Fibroblast of skin of right quadriceps (primary cell): ENCODE measurements at places on chromosomes 1 and 21.

- no peak for DNase-seq
Measured at GRCh38 chr1:168960595-168960994, 145.9 kb upstream of the ATP1B1 start.

GRCh38 chr21:38986806-38987632, 181.3 kb downstream of the ETS2 start:
- DNase-seq: no peak

- DNase-seq: peak; percentile 17
Measured at GRCh38 chr1:169795687-169796086, 980 bp upstream of the METTL18 start.

DNA sequence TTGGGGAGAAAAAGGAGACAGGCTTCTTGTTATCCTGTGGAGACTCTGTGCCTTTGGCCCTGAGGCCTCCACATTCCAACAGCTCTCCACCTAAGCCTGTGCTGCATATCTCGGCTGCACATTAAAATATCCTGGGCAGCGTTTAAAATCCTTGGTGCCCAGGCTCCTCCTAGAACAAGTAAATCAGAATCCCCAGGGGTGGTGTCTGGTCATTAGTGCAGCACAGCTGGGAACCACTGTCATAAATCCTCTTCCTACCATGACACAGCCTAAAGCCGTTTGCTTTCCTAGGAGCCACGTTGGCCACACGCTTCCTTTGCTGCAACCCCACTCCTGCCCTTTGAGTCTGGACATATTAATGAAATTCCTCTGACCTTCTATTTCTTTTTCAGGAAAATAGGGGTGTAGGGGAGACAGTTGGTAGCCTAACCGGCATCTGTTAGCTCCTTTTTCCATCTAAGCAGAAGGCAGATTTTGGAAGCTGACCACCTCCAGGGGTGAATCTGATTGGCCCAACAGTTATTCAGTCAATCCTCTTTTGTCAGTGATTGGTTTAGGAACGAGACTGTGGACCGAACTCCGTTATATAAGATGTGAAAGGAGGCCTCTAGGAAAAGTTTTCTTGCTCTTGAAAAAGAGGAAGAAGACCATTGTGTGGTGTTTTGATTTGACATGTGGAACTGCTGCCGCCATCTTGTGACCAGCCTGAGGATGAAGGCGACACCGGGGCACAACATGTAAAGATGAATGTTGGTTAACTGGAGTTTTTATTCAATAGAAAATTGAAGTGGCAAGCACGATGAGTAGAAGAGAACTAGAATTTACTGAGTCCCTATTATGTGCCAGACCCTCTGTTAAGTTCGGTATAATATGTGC, 41.9 kb downstream of the JUN start:
- DNase-seq: no peak

- peak; percentile 48 for DNase-seq
Measured at GRCh38 chr1:243916160-243916559, 66.1 kb upstream of the AKT3 start.

- no peak for DNase-seq
Measured at GRCh38 chr1:148160343-148161052, 8.4 kb upstream of the NBPF11 start.

DNA sequence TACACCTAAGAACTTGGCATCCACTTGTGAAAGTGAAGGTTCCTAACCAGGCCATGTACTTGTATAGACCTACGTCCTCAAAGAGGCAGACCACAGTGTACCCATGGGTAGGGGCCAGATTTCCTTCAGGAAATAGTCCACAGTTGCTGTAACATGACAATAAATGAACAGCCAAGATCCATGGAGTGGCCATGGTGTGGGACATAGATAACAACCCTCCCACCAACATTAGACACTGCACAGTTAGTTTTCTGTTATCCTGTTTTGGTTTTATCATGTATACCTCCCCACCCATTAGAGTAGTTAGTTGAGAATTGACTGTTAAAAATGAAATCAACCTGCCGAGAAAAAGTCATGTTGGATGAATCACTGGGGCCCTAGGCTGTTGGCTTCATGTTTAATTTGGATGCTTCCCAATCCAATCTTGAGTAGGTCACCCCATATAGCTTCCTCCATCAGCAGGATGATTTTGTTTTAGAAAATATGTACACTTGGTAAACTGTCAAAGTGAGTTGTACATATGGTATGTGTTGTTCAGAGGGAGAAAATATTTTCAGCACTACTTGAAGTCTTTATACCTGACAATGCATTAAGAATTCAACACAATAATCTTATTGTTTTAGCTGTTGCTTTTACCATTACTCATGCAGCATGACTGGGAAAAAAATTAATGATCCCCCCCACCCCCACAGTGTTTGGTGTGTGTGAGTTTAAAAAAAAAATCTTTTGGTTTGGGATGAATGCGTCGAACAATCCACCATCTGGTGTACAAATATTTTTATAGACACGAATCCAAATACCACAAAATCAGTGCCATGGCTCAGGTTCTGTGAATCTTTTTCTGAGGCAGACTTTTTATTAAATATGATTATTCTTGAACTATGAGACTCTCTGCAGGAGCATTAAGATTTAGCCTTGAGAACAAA, 88.3 kb upstream of the ARHGAP29 start:
- peak; percentile 99 for DNase-seq

DNA sequence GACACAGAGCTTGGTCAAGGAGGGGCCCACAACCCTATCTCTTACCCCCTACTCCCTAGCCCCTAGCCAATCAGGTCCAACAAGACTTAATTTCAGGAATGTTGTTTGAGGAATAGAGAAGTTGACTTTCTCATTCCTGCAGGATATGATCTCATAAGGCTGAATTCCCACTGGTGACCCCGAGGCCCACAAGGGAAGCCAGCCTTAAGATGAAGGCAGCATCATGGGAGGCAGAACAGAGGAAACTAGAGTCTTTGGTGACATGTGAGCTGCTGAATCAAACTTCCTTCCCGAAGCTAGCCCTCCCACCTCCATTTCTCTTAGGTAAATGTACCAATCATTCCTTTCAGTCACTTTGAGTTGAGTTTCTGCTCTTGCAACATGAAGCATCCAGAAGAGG, 9.1 kb upstream of the PDIK1L start:
- peak; percentile 23 for DNase-seq

- DNase-seq: no peak
Measured at GRCh38 chr21:34061983-34062382, 11.4 kb upstream of the MRPS6 start.

DNA sequence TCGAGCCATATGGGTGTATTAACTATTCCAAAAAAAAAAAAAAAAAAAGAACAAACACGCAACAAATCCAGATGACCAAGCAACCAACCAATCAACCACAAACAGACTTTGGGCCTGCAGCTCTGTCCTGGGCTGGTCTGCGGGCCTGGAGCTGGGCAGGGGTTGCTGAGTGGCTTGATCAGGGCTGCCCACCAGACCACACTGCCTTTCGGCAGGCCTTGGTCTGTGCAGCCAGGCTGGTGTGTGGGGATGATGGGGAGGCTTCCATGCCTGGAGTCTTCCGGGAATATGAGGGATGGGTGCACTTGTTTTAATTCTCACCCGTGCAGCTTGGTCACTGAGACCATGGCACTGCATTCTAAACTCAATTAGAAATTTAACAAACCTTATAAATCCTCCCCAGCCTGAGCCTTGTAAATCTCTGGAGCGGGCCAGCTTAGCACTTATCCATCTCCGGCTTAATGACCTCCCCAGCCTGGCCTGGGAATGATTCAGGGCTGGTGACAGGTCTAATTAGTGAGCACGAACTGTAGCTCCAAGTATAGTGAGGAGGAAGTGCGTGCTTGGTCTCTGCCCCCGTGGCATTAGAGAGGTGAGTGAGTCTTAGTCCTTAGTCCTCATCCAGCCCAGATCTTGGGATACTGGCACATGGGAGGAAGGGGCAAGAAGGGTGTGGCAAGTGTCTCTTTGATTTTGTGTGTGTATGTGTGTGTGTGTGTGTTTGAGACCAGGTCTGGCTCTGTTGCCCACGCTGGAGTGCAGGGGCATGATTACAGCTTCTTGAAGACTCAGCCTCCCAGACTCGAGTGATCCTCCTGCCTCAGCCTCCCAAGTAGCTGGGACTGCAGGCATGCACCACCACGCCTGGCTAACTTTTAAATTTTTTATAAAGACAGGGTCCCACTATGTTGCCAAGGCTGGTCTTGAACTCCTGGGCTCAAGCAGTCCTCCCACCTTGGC, 74.6 kb upstream of the CSF3R start:
- DNase-seq: no peak

DNA sequence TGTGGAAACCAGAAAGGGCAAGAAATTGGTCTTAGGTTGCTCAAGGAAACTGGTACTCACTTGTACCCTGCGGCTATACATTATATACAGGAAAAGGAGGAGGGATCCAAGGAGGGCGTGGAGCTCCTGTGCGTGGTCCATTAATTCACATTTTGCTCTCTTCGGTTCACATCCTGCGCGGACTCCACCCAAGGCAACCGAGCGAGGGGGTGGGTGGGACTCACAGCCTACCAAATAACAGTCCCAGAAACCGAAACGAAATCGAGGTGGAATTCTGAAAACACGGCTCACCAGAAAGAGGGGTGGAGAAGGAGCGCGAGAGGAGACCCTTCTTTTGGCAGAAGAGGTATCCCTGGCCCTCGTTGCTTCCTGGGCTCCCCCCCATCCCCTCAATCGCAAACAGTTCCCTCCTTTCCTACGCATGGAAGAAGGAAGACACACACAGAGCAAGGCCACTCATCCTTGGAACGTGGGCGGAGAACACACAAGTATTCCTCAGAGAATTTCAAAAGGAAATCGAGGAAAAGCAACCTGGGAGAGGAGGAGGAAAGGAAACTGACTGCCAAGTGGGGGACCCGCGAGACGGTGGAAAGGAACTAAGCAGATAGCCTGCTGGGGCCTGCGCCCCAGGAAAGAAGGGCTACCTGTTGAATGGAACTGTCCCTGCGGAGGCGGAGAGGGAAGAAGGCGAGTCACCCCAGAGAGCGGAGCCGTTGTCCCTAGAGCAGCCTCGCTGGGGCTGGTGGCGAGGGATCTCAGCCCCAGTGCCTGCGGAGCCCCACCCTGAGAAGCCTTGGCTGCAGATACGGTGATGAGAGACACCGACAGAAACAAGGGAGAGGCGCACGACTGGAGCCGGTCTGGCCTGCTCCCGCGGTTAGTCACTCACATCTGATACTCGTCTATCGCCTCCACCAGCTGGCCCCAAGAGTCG, 705 bp downstream of the AIDA start:
- peak; percentile 58 for DNase-seq

GRCh38 chr1:243924188-243924587, 74.1 kb upstream of the AKT3 start:
- peak; percentile 84 for DNase-seq

DNA sequence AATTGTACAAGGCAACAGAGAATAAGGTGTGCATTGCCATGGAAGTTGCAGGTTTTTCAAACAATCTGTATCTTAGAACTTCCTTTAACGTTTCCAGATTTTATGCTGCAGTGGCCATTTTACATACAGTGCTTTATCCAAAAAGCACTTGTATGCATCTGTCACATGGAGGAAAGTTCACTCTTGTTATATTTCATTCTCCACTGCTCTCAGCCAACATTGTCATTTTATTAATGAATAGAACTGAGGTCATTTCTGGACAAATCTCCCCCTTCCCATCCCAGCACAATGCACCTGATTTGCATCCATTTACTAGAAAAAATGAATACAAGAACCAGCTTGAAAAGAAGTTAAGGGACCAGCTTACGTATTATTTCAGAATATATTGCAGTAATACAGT, 342.0 kb downstream of the USP25 start:
- no peak for DNase-seq

GRCh38 chr1:163697137-163697536, 375.4 kb downstream of the NUF2 start:
- no peak for DNase-seq

DNA sequence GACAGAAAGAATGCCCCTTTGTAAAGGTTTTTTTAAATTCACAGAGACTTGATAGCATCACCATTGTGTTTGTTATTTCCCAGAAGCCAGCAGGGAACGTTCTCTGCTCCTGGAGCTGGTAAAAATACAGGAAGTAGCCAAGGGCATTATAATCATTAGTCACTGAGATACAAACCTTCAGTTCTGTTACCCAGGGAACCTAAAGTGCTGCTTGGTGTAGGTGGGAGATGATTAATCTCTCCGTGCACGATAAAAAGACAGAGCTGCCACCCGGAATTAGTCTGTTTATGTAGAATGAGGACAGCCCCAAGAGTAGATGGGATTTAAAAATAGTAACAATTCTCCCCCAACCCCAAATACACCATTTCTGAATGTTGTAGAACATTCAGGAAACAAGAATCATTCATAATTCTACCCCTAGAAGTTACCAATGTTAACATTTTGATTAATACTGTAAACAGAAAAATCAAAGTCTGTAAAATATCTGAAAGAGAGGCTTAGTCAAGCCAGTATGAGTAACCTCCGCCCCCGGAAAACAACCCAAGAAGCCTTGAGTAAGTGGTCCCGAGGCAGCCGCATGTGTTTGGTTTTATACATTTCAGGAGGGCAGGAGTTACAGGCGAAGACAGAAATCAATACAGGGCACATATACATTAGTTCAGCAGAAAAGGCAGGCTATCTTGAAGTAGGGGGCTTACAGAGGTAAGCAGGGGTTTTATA, 45.3 kb upstream of the CTBS start:
- peak; percentile 81 for DNase-seq

- DNase-seq: no peak
Measured at GRCh38 chr1:208597571-208597970, 353.4 kb upstream of the PLXNA2 start.

GRCh38 chr1:61782771-61783170, 40.5 kb downstream of the PATJ start:
- DNase-seq: no peak

DNA sequence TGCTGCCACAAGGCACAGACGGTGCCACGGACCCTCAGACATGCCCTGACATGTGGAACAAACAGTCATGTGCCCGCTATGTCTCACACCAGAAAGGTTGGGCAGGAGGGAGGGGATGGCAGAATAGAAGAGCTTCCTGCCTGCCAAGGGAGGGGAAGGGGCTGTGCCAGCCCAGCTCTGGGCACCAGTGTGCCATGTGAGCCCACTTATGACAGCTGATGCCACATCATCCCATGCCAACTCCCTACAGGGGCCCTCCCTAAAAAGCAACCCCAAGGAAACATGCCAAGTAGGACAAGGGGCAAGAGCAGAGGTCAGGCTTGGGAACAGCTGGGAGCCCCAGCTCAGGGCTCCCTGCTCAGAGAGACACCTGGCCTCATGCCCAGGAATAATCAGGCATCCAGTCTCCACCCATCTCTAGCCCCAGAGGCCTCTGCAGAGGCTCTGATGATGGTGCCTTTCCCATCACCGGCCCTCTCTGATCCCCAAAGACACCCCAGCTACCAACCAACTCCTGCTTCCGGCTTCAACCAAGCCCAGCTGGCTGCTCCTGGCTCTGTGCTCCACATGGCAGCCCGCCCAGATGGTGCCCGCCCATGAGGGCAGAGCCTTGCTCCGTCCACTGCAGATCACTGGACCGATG, 10.3 kb downstream of the ADGRB2 start:
- DNase-seq: no peak

DNA sequence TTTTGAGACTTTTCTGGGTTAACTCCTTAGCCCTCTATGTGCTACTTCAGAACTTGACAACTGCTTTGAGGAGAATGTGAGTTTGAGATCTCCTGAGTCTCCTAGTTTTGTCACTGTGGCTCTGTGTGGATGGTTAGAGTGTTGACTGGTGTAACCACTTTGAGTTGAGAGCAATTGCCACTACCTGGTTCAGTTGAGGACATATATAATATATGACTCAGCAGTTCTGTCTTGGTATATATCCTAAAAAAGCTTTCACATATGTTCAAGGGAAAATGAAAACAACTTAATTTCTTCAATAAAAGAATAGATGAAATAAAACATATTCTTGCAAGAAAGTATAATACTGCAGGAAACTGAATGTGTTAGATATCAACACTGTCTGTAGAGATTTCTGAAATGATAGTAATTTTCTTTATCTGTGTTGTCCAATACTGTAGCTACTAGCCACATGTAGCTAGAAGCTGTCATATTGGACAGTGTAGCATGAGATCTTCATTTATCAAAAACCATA, 96.7 kb upstream of the QSOX1 start:
- DNase-seq: peak; percentile 10
